Stimulated activated effector memory CD8-positive, alpha-beta T cell treated with anti-CD3 and anti-CD28 coated beads, Interleukin-12 subunit alpha, Interleukin-12 subunit beta, amount 100 ng/mL, for 72 hours (primary cell): ENCODE measurements at places on chromosomes 16 and 17.

DNA sequence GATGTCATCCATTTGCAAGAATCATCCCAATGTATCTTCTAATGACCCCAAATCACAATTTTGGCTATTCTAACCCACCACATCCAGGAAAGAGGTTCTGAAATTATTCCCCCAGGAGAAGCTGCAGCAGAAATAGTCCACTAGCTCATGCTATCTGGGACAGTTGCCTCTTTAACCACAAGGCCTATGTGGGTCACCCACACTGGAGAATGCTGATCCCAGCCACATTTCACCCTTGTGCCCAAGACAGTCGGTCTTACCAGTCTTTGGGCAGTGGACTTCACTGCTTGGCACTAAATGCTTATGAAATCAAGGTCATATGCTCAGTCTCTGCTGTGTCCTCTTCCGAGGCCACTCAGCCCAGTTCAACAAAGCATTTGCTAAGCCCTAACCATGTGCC, 27.0 kb downstream of the ABCC12 start:
- DNase-seq: no peak

DNA sequence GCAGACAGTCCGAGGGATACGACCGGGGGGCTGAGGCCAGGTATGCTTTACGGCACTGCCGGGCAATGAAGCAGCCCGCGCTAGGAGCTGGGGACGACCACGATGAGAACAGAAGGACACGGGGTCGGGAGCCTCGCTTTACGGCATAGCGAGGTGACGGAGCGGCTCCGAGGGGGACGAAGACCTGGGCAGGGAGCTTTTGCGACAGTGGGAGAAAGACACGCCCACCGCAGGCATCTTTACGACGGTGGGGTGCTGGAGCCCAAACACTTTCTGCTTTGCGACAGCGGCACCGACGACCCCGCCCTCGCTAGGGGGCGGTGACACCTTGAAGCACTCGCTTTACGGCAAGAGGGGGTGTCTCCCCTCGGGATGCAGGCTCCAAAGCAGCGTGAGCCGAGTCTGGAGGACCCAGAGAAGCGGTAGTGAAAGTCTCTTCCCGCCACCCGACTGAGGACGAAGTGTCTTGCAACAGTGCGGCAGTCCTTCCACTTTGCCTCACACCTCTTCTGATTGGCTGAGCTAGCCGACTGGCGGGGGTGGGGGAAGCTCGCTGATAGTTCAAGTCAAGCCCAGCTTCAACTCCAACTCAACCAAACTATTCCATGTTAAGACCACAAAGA, 350 bp upstream of the NEURL4 start:
- DNase-seq: peak; percentile 97

DNA sequence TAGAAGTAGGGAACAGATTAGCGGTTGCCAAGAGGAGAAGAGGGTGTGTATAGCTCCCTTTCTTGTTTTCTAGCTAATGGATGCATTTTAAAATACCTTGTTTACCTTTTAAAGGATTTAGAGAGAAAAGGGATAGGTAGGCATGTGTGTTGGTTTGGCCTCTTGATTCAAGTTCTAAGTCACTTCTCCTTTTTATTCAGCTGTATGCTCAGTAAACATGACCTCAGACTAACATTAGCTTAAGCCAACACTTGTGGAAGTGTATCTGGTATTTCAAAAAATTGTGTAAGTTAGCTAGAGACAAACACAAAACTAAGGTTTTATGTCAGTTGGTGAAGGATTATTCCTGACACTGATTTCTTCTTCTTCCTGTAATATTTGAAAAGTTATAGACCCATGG, 204.1 kb upstream of the NOG start:
- DNase-seq: no peak

GRCh38 chr16:12207939-12208338, 231.4 kb downstream of the SNX29 start:
- DNase-seq: no peak

- no peak for DNase-seq
Measured at GRCh38 chr17:79939755-79940458, 95.8 kb downstream of the TBC1D16 start.

GRCh38 chr17:67549820-67550219, 167.9 kb upstream of the NOL11 start:
- no peak for DNase-seq

GRCh38 chr17:29559640-29560039, 7.2 kb downstream of the ABHD15 start:
- no peak for DNase-seq

- DNase-seq: peak; percentile 66
Measured at GRCh38 chr16:23557779-23558702, 514 bp downstream of the UBFD1 start.

DNA sequence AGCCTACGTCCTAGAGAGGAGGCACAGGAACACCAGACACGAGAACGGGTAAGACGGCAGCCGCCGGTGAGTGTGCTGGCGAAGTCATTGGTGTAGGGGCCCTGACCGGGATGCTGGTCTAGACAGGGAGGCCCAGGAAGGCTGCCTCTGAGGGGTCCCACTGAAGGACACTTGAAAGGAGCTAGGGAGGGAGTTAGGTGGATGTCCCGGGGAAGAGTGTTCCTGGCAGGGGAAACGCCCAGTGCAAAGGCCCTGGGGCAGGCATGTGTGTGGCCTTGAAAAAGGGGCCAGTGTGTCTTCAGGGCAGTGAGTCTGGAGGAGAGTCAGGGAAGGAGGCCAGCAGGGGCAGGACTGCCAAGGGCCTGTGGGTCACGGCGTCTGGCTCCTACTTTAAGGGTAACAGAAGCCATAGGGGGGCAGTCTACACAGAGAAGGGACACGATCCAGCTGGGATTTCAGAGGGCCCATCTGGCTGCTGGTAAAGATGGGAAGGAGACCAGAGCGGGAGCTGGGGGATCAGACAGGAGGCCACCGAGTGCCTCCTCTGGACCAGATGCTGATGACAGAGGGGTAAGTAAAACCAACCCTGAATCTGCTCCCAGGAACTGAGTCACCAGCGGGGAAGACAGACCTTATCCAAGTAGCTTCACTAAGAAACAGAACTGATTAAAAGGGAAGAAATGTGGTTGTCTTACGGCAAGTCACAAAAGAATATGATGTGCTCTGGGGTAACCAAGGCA, 115.9 kb downstream of the LITAF start:
- no peak for DNase-seq

GRCh38 chr17:77458202-77459017, 317.6 kb downstream of the SEC14L1 start:
- DNase-seq: no peak

DNA sequence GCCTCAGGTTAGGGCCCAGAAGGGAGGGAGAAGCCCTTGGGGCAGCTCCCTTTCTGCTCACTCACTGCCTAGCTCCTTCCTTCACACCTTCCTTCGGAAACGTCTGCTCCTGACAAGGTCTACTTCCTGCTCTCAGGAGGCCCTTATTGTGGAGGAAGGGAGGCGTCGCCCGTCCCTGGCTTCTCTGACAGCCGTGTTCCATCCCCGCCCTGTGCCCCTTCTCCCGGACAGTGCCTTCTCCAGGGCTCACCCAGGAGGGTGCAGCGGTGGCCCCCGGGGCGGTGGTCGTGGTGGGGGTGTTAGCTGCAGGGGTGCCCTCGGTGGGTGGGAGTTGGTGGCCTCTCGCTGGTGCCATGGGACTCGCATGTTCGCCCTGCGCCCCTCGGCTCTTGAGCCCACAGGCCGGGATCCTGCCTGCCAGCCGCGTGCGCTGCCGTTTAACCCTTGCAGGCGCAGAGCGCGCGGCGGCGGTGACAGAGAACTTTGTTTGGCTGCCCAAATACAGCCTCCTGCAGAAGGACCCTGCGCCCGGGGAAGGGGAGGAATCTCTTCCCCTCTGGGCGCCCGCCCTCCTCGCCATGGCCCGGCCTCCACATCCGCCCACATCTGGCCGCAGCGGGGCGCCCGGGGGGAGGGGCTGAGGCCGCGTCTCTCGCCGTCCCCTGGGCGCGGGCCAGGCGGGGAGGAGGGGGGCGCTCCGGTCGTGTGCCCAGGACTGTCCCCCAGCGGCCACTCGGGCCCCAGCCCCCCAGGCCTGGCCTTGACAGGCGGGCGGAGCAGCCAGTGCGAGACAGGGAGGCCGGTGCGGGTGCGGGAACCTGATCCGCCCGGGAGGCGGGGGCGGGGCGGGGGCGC, 231.9 kb downstream of the SEC14L1 start:
- peak; percentile 87 for DNase-seq

DNA sequence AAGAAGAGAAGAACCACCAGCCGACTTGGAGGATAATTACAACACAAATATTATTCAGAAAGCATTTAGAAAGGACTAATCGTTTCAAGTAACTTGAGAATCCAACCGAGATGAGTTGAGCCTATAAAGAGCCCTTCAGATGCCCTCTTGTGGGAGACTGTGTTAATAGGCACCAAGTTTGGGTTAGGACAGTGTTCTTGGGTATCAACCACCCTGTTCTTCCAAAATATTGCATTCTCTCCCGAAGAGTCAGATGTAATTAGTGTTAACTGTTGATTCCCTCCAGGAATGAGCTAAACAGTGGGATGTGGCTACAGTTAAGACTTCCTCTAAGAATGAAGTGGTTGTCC, 87.8 kb upstream of the NOL11 start:
- DNase-seq: no peak

GRCh38 chr16:59440502-59440901, 706.4 kb upstream of the GOT2 start:
- DNase-seq: no peak

DNA sequence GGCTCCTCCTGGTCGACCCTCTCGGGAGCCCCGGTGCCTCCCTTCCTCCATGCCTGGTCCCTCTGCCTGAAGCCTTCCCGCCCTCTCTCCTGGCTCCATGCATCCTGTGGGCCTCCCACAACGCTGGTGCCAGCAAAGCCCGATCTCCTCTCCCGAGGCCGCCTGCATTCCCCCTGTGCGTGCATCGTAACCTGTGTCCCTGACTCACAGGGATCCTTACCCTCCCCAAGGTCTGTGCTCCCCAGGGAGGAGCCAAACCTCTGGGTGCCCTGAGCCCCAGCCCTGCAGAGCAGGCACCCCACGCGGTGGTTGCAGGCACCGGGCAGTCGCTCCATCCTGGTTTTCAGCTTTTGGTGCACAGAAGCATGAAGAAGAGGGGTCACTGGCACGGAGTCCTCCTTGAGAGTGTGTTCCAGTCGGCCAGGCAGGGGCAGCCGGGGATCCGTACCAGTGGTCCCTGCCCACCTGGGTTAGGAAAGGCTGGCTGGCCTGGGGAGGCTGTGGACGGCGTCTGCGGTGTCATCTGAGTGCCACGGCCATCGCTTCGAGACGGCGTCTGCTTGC, 1.8 kb upstream of the ENPP7 start:
- no peak for DNase-seq

DNA sequence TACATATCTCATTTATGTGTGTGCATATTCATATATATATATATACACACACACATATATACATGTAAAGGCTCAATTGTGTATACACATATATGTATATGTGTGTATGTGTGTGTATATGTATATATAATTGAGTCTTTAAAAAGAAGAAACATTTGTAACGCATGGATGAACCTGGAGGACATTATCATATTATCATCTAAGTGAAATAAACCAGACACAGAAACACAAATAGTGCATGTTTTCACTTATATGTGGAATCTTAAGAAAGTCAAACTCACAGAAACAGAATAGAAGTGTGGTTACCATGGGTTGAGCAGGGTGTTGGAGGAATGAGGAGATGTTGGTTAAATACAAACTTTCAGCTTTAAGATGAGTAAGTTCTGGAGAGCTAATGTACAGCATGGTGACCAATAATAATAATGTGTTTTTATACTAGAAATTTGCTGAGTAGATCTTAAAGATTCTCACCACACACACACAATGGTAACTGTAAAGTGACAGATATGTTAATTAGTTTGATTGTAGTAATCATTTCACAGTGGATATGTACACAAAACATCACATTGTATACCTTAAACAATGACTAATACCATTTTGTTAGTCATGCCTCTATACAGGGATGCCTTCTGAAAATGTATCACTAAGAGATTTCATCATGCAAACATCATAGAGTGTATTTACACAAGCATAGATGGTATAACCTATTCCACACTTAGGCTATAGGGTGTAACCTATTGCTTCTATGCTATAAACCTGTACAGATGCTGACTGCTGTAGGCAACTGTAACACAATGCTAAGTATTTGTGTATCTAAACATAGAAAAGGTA, 132.6 kb upstream of the CACNG5 start:
- no peak for DNase-seq

- DNase-seq: no peak
Measured at GRCh38 chr17:79619636-79620206, 8.9 kb upstream of the RBFOX3 start.

GRCh38 chr16:48432136-48432535, 46.9 kb upstream of the SIAH1 start:
- DNase-seq: no peak

DNA sequence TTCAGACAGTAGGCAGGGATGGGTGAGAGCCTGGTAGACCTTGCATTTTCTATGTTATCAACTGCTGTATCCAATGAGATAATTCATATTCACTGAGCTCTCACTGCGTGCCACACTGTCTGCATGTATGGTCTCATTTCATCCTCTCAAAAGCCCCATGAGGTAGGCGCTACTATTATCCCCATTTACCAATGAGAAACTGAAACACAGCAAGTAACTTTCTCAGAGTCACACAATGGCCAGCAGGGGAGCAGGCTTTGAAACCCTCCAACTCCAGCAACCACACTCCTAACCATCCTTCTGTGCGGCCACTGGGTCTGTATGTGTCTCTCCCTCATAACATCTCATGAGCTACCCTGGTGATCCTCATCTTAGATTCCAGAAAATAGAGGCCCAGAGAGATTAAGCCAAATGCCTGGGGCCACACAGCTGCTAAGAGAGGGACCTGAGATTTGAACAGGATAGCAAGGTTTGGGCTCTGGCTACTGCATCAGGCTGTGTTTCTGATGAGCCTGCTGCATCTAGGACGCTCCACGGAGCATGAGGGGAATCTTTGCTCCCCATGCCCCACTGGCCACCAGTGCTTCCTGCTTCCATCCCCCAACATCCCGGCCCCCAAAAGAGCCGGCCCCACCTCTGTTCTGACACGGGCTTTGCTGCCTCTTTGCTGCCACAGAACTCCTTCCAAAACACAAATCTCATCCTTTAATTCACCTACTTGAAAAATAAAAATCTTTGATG, 3.2 kb downstream of the CCR7 start:
- peak; percentile 86 for DNase-seq

DNA sequence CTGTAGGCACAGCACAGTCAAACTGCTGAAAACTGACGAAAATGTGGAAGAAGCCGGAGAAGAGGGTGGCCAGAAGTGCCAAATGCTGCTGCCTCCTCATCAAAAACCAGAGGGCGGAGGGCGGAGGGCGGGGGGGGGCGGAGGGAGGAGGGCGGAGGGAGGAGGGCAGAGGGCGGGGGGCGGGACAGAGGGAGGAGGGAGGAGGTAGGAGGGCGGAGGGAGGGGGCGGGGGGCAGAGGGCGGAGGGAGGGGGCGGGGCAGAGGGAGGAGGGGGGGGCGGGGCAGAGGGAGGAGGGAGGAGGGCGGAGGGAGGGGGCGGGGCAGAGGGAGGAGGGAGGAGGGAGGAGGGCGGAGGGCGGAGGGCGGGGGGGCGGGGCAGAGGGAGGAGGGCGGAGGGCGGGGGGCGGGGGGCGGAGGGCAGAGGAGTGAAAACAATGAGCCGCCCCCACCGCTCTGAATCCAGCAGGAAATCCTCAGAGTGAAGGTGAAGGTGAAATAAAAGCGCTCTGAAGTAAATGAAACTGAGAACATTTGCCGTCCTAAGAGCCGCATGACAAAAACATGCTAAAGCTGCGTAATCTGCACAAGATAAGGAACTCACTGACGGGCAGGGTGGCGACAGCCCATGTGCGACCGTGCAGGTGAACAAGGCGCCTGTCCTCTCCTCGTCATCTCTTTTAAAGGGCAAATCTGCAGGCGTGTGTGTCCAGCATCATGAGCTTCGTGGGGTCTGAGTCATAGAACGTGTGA, 22.6 kb upstream of the CBFA2T3 start:
- DNase-seq: no peak
